ENCODE measurements at places on chromosomes 2 and 18.

- no peak for DNase-seq
Observed at GRCh38 chr2:109613081-109613921, 465 bp downstream of the SEPTIN10 start.

DNA sequence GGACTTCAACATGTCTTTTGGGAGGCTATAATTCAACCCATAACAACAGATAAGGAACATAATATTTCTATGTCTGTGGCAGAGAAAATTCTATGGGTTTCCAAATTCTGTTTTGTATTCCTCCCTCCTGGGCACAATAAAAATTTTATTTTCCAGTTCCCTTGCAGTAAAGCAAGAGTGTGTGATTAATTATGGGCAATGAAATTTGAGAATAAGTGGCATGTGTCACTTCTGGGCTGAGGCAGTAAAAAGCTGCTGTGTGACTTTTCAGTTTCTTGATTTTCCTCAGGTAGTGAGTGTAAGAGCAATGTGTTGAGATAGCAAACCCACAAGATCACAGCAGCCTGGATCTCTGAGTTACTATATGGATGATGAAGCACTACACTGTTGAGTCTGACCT lies 216.4 kb downstream of the MEIS1 start:
- no peak for DNase-seq

DNA sequence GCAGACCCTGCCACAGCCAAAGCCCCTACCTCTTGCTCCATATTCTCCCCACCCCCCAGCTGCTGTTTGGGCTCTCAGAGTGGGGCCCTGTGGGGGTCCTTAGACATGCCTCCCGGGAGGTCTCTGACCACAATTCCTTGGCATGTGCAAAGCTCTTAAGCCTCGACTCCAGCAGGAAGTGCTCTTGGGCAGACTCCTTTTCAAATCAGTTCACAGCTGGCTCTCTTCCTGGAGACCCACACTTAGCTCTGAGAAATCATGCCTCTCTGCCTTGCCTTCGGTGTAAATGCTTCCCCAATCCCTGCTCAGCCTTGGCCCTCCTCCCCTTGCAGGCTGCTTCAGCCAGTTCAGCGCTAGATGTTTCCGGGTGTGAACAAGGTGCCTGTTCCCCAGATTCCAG lies 46.9 kb downstream of the NGEF start:
- DNase-seq = no peak

- DNase-seq = no peak
Observed at GRCh38 chr18:26792661-26793060, 72.8 kb downstream of the AQP4 start.

DNA sequence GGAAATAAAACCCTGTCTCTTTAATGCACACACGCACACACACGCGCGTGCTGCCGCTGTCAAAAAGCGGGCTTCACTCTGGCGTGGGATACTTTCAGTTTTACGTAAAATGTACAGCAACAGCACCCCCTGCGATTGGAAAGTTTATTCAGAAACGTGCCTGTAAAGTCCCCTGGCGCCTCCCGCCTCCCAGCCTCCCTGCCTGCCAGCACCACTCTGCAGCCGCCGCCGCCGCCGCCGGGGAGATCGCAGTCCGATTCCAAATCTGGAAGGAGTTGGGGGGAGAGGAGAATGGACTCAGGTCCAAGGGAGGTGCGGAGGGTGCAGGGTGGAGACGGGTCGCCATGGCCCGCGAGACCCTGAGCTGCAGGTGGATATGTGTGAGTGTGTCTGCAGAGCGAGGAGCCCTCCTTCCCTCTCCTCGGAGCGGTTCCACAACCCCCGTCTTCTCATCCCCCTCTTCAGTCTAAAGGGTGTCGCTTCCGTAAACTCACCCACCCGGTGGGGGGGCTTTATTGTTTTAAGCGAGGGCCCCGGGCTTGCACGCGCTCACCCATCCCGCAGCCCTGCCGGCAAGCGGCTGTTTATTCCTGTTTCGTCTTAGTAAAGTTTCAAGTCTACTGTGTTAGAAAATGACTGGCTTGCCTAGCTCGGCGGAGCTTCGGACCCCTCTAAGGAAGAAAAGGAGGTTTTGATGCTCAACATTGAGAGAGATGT lies 1.8 kb upstream of the BCL11A start:
- DNase-seq = no peak

Data from AML-193 (cell line).